ENCODE measurements at places on chromosomes 2 and 18.
A peak's percentile ranks its signal among the peaks of the same experiment; 100 is the strongest.

DNA sequence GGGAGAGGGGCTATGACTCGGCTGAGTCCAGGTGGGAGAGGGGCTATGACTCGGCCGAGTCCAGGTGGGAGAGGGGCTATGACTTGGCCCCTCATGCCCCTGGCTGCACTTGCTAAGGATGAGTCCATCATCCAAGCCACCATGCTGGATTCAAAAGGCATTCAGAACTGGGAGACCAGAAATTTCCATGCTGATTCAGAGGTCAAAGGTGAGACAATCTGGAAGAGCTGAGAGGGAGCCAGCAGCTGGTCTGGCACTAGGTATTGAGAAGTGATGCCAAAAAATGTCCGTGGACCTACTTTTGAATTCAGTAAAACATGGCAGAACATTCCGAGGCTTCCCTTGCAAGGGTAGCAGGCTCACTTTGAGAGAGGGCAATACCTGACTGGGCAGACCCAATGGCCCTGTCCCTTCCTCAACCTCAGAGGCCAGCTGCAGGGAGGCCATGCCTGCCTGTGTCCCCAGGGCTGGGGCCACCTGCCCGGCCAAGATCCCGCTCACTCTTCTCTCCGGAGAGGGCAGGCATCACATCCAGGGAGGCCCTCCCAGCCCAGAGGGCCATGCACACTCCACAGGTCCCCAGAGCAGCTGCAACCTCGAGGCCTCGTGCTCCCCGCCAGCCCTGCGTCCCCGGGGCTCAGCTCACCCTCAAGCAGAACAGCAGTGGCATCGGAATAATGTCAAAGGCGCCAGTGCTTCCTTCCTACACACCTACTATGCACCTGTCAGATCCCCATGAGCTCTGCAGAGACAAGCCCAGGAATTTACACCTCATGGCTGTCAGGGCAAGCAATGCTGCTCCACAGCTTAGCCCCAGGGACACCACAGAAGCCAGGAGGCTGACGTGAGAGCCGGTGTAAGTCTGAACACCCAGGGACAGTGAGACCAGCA is 80.2 kb upstream of the GPC1 start:
- DNase-seq: no peak

- DNase-seq: no peak
These were observed 140.3 kb downstream of the OSR1 start for GRCh38 chr2:19218166-19218565.

- no peak for DNase-seq
These were observed 2.4 kb downstream of the SKA1 start for GRCh38 chr18:50377061-50377798.

DNA sequence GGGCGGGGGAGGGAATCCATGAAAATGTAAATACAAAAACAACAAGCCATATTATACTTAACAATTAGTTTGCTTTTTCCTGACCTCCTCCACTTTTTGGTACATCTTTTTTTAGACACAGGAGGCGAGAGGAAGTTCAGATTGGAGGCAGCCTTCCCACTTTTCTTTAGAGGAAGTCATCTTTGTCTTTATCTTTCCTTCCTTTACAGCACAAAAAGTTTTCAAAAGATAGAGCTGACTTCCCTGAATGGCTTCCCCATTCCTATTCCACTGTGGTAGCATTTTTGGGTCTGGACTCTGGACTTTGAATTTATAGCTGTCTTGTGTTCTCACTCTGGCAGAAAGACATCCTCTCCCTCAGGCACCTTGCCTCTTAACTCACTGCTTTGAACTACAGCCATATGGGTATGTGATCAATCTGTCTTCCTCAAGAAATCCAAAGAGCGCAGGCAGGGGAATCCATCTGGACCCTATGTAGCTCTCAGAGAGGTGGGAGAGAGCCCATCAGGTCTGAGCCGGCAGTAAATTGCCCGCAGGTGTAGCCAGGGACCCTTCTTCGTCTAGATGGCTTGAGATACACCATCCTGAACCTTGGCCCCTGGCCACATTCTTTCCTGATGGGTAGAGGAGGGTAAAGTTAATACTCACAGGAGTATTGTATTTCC is 101.9 kb downstream of the AQP4 start:
- no peak for DNase-seq

DNA sequence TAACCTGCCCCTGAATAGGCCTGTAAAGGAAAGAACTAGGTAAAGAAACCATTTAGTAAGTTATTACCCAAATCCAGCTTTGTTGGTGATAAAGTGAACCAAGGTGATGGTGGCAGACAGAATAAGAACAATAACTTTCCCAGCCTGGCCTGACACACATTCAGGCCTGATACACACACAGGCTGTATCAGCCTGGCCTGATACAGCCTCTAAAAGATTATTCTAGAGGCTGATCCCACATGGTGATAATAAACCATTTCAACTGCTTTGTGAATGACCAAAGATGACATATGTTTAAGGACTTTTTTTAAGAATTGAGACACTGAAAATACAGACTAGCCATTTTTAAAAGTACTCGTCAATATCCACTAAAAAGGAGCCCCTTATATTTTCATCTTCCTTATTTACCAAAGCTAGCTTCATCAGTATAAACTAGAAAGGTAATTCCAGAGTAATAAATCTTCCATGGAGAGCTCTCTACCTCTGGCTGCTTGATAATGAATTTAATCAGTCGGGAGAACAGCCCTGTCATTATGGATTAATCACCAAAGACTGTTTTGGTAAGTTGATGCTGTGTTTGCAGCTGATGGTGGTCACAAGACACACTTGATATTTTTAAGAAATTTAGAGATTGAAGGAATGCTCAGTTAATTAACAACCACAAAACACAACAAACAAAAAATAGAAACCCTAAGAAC is 77.2 kb downstream of the SLC8A1 start:
- no peak for DNase-seq

DNA sequence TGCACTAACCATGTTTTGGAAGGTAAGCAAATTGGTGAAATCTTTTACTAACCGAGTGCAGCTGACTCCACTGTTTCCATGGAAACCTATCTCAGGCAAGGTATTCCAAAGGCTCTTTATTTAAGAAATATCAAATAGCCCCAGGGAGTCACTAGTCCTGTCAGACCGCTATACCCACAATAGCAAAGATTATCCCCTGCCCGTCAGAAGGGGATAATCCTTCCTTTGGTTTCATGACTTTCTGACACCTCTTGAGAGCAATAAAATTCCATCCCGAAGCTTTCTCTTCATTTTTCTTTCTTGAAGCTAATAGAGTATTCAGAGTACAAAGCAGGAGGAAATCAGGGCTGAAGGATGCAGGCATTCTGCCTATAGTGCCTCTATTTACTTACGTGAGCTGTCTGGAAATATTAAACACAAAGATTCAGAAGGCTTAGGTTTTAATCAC is 34.7 kb upstream of the MAP2 start:
- no peak for DNase-seq

- DNase-seq: peak; percentile 76
These were observed 83.3 kb downstream of the ICOS start for GRCh38 chr2:204019572-204020501.

- no peak for DNase-seq
These were observed 75.0 kb upstream of the CD226 start for GRCh38 chr18:70022636-70023035.

- DNase-seq: no peak
These were observed 214.0 kb downstream of the TGIF1 start for GRCh38 chr18:3663870-3664512.

GRCh38 chr2:8611700-8612099 is 70.2 kb upstream of the ID2 start:
- DNase-seq: no peak

- no peak for DNase-seq
These were observed 42.1 kb downstream of the ROCK1 start for GRCh38 chr18:21069468-21069867.

GRCh38 chr18:69838620-69839411 is 108.9 kb downstream of the CD226 start:
- no peak for DNase-seq

DNA sequence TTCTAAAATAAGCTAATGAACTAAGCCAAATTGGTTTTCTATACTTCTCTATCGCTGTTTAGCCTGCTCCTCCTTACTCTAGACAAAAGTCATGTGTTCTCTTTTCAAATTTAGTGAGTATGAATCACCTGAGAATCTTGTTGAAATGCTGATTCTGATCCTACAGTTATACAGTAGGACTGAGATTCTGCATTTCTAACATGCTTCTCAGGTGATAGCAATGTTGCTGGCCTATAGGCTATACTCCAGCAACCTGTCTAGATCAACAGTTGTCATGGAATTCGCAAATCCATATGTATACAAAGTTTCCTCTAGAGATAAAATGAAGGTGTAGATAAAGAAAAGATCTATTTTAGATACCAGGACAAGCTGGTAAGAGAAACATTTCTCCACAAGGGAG is 62.9 kb downstream of the MEMO1 start:
- DNase-seq: no peak

DNA sequence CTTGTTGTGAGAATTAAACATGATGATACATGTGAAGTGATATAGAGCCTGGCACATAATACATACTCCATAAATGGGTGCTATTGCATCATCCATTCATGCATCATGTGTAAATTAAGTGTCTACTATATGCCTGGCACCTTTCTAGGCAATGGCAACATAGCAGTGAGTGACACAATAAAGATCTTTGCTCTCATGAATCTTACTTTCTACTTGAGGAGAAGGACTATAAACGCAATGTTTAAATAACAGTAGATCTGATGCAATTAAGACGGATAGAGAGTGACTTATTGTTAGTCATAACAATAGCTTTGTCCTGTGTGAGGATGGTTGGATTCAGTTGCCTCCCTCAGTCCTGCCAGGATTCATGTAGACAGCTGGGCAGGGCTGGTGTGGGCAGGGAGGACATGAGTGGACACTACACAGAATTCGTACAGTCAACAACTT is 88.4 kb upstream of the NPAS2 start:
- no peak for DNase-seq

DNA sequence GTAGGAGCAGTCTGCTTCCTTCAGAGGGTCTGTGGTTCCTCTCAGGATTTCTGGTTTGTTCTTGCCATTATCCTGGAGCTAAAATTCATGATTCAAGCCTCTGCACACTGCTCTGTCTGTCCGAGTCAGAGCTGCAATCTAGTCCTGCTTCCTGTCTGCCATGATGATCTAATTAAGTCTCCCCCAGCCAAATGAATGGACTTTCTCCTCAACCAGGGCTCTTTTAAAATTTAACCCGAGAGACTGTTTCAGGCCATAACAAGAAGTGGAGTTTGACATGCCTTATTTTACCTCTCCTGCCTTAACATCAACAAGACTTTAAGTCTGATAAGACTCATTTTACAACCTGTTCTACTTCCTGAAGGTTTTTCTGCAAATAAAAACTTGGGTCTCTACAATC is 1009.6 kb upstream of the DDX18 start:
- DNase-seq: no peak

DNA sequence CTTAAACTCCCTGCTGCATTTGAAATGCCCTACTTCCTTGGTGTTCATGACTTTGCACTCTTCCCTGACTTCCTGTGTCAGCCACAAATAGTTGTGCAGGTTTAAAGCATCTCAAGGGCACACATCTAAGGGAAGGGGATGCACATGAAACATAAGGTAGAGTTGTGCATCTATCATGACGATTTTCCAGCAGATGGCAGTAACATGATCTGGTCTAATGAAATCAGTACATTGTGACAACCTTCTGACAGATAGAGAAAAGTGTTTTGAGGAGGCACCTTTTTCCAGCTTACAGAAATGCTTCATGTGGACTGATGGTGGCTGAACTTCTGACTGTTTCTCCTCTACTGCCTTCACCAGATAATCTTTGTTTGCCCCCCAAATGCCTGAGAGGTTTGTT is 238.9 kb downstream of the XIRP2 start:
- DNase-seq: no peak

GRCh38 chr18:48765053-48765452 is 185.7 kb downstream of the SMAD7 start:
- no peak for DNase-seq

DNA sequence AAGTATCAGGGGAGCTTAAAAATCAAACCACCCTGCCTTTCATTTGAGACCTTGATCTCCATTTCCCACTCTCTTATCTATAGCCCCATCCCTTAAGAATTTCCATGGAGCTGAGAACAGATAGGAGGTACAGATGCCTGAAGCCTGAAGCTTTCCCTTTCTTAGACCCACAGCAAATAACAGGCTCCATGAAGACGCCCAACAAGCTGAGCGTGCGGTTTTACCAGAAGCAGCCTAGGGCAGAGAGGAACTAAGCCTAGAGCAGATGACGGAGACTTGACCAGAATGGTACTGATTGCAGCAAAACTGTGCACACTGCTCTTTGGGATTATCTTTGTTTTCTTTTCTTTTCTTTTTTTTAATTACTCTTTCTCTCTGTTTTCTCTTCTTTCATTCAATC is 1.7 kb upstream of the ERBB4 start:
- no peak for DNase-seq

- no peak for DNase-seq
These were observed 94.8 kb upstream of the SERTAD2 start for GRCh38 chr2:64748561-64748960.

- no peak for DNase-seq
These were observed 6.2 kb downstream of the ESPNL start for GRCh38 chr2:238106339-238106697.

GRCh38 chr2:14614017-14614416 is 18.5 kb upstream of the LRATD1 start:
- DNase-seq: no peak

GRCh38 chr2:236175548-236176150 is 7.5 kb upstream of the GBX2 start:
- no peak for DNase-seq

DNA sequence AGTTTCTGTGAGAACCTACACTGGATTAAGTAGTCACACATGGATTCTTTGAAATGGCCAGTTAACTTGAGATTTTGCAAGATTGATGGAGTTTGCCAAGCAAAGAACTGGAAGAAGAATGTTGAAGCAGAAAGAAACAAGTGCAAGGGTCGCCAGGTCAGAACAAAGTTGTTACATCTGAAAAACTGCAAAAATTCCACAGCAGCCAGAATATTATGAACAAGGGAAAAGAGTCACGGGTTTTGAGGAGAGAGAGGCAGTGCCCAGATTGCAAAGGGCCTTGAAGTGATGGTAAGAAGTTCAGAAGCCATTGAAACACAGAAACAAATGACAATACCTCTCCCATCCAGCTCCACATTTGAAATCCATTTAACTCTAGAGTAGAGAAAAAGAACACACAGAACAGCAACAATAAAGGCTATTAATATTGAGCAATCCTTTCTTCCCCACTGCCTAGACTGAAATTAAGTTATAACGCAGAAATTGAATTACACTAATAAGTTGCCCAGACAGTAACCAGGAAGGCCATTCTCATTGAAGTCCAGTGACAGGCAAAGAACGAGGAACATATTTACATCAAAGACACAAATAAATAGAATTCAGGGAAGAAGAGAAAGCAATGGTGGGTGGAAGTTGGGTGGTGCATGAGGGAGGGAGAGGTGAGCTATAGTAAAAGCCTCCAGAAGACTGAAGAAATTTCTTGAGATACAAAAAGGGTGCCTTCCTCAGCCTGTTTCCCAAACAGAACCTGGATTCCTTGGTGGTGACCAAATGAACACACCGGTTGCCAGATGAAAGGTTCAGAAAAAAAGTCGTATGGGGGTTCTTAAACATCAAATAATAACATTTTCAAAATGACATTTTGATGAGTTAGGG is 80.6 kb downstream of the ARHGAP15 start:
- DNase-seq: no peak

- no peak for DNase-seq
These were observed 772 bp downstream of the SCN2A start for GRCh38 chr2:165239856-165240515.
